T-helper 9 cell (primary cell): ENCODE measurements at places on chromosomes 7 and 10.

DNA sequence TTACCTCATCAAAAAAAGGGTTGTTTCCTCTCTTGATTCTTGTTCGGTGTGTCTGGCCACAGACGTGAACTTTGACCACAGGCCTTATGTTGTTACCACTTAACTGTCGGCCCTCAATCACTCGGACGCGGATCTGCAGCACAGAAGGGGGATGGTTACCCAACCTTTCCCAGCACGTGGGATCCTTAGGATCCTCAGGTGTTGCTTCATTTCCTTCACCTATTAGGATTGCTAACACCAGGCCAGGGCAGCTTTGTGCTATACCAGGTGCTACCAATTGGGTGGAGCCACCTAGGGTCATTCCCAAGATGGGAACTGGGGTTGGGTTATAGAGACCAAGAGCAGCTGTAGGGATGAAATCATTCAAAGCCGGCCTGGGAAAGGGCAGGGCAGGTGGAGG, 73.4 kb downstream of the MYOF start:
- DNase-seq, result no peak

- DNase-seq, result no peak
Observed at GRCh38 chr7:26136831-26137230, 15.2 kb upstream of the NFE2L3 start.

- DNase-seq, result no peak
Observed at GRCh38 chr7:98826811-98827231, 43.0 kb downstream of the TMEM130 start.

DNA sequence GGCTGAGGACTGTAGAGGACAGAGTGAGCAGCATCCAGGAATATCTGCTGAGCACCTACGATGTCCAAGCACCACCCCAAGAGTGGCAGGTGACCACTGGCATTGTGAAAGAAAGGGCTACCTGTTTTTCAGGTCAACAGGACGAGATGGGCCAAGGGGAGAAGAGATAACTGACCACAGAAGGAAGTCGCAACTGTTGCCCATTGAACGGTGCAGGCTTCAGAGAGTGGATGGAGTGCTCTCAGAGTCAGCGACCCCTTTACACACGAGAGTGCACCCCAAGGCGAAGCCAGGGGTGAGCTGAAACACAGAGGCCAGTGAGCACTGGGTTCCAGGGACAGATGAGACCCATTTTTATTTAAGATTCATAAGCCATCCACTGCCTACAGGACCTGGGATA, 42.3 kb downstream of the HIPK2 start:
- no peak for DNase-seq

GRCh38 chr7:36755484-36755883, 31.2 kb upstream of the AOAH start:
- DNase-seq, result no peak

GRCh38 chr7:94701555-94701973, 45.6 kb upstream of the SGCE start:
- no peak for DNase-seq

DNA sequence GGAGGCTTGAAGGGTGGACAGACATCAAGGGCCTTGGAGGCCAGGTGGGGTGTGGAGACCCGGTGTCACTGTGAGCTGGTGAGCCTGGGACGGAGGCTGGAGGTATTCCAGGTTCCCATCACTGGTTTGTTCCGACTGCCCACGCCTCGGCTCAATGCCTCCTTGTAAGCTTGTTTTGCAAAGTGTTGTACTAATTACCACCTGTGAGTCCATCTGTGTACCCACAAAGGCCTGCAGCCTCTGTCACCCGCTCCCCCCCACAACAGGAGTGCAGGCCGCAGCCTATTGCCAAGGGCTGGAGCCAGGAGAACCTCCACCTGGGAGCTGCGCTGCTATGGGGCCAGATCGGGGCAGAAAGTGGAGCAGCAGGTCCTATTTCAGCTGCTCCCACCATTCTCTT, 521.8 kb upstream of the DPP6 start:
- no peak for DNase-seq

- DNase-seq, result no peak
Observed at GRCh38 chr10:62433181-62433692, 59.1 kb downstream of the ZNF365 start.

GRCh38 chr7:84249656-84250055, 55.1 kb upstream of the SEMA3A start:
- DNase-seq, result no peak

- DNase-seq, result no peak
Observed at GRCh38 chr10:116593139-116593740, 2.5 kb downstream of the PNLIPRP1 start.

GRCh38 chr10:117590101-117590875, 47.7 kb downstream of the EMX2 start:
- no peak for DNase-seq
